Activated naive CD4-positive, alpha-beta T cell treated with anti-CD3 and anti-CD28 coated beads, Interleukin-2, amount 10 ng/mL, durations not matched to agents 5 hours and 36 hours (primary cell): ENCODE measurements at places on chromosomes 2 and 18. TPM values are rescaled to one million over a fixed set of nuclear protein-coding genes. Genes with fewer than 3 reads are reported as not detected.

AOX1 gene
- total RNA-seq = 0.17 TPM

C18orf63 gene
- total RNA-seq = not detected

CAPN10 gene
- 45.0 TPM for total RNA-seq

KCNJ3 gene
- total RNA-seq = not detected

SERPINB2 gene
- not detected for total RNA-seq

APLF gene
- total RNA-seq = 3.3 TPM

LINC00305 gene
- not detected for total RNA-seq

CCDC121 gene
- 1.1 TPM for total RNA-seq
